ENCODE measurements at places on chromosomes 16 and 17.

GRCh38 chr17:2213291-2213960 is 90.2 kb downstream of the SMG6 start:
- DNase-seq: no peak

- no peak for DNase-seq
These were observed 4.2 kb downstream of the ITGB3 start for GRCh38 chr17:47257651-47258339.

GRCh38 chr17:13931111-13931526 is 138.2 kb upstream of the COX10 start:
- DNase-seq: peak; percentile 46

DNA sequence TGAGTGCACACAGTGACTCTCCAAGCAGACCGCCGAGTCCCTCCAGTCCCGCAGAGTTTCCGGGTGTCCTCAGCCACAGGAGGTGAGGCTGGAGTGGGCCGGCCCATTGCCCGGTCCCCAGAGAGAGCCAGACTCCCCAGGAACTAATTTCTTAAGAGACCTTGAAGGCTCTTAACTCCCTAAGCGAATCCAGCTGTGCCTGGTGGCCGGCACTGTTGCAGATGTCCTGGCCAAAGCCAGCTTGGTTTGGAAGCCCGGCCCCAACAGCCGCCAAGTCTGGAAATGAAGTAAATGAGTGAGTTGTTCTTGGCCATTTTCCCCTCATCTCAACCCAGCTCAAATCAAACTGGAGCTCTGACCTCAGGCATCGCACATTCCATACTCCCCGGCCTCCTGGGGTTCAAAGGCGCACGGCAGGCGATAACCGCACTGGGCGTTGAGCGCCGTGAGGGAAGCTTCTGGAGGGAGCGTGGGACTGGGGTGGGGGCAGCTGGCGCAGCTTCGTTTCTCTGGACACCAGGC is 42.0 kb downstream of the CMIP start:
- DNase-seq: no peak

DNA sequence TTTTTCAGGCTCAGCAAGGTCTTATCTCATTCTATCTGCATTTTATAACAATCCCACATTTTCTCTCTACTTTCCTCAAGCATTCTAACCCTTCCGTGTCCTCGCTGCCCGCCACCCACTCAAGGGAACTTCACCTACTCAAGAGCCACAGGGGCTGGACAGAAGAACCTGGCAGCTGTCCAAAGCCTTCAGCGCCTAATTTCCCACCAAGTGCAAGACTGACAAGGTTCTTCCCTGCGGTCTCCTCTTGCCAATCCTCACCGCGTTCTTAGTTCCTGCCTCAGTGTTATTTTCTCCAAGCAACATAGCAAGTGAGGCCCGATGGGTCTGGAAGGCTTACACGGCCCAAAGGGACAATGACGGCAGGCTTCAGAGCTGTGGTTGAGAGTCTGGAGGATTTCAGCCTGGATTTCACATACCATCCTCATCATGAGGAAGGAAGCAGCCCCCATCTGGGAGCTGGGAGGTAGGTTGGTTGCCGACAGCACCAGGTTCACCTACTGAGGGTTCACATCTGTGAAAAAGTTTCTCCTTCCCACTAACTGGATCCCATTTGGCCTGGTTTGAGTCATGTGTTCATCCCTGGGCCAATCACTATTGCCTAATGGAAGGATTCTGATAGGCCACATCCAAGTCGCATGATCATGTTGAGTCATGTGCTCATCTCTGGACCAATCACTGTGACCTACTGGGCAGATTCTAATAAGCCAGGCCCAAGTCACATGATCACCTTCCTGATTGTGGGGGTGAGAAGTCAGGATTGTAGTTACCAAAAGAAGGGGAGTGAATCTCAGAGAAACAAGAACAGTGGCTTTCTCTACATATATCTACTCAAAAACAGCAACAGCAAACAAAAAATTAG is 108.2 kb downstream of the N4BP1 start:
- DNase-seq: no peak

Data from muscle of arm (tissue), 14 donors.